ENCODE measurements at places on chromosomes 2 and 18. TPM values are rescaled to one million over a fixed set of nuclear protein-coding genes. Genes with fewer than 3 reads are reported as not detected.

The ZC3H8 gene
- total RNA-seq: 2.7 TPM

The VIT gene
- total RNA-seq: 0.26 TPM

The COLEC11 gene
- 0.13 TPM for total RNA-seq

The PMAIP1 gene
- total RNA-seq: 20.9 TPM

The AMER3 gene
- total RNA-seq: not detected

The APOB gene
- 0.13 TPM for total RNA-seq

The CFAP65 gene
- total RNA-seq: not detected
